CD4-positive, CD25-positive, alpha-beta regulatory T cell (primary cell): ENCODE measurements at places on chromosomes 6 and 20. TPM values are rescaled to one million over a fixed set of nuclear protein-coding genes. Genes with fewer than 3 reads are reported as not detected.

Gene EYS
- not detected for total RNA-seq

Gene DYNLT2
- total RNA-seq: 3.9 TPM

Gene VWA7
- total RNA-seq: 6.8 TPM

Gene IL17A
- not detected for total RNA-seq

Gene RNF114
- total RNA-seq: 132 TPM

Gene GLP1R
- total RNA-seq: not detected

Gene NFATC2
- total RNA-seq: 56.8 TPM

Gene CYP21A2
- not detected for total RNA-seq

Gene TPX2
- total RNA-seq: 5.4 TPM

Gene BPIFB1
- not detected for total RNA-seq

Gene AIF1
- total RNA-seq: 9.9 TPM
